ENCODE measurements at places on chromosomes 11 and 22.

DNA sequence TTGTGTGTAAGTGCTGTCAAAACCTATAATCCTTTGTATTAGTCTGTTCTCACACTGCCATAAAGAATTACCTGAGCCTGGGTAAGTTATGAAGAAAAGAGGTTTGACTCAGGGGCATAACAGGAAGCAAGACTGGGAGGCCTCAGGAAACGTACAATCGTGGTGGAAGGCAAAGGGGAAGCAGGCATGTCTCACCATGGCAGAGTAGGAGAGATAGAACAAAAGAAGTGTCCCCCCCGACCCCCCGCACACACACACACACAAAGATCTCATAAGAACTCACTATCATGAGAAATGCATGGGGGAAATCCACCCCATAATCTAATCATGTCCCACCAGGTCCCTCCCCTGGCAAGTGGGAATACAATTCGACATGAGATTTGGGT lies 2.3 kb upstream of the USP28 start:
- DNase-seq, result no peak

GRCh38 chr11:5698281-5698680 lies 8.7 kb downstream of the TRIM22 start:
- no peak for DNase-seq

DNA sequence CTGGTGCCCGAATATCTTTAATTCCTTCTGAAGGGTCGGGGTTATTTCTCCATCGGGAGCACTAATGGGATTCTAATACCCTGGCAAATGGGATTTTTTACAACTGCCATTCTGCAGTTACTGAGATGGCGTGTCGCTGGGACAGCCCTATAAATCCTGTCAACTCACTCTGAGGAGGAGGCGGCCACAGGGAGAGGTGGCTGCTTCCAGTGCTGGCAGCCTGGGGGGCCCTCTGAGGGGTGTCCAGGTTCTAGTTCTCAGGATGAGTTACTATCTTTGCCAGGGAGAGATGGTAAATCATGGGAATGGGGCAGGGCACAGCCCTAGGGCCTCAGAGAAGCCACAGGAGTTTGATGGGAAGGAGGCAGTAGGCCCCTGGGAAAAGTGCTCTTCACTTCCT lies 135.9 kb downstream of the NTM start:
- DNase-seq, result no peak

GRCh38 chr11:64230985-64231365 lies 627 bp downstream of the DNAJC4 start:
- DNase-seq, result no peak

GRCh38 chr11:48087422-48087821 lies 107.1 kb downstream of the PTPRJ start:
- DNase-seq, result no peak

DNA sequence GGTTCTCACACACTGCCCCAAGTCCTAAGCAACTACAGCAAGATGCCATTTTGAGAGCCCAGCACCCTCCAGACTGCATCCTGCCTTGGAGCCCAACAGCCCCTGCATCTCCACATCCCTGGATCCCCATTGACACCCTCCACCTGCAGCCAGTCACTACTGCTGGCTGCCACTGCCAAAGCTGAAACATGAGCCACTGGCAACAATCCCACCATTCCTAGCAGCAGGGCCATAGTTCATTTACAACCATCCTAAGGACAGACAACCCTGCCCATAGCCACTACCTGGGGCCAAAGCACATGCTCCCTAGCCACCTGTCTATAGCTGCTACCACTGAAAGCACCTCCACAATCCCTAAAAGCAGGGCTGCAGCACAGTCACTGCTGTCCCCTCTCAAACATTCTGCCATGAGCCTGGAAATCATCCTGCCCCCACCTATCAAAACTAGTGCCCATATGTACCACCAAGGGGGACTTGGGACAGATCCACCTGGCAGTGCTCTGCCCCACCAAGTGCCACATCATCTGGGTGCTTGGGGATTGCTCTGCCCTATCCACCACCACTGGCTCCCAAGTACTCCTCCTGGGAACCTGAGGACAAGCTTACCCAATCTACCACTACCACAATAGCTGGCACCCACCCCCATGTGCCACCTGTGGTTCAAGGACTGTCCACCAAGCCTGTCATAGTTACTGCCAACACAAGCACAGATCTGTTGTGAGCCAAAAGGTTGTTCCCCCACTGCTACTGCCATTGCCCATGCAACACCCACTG lies 138.8 kb upstream of the SOX6 start:
- no peak for DNase-seq

DNA sequence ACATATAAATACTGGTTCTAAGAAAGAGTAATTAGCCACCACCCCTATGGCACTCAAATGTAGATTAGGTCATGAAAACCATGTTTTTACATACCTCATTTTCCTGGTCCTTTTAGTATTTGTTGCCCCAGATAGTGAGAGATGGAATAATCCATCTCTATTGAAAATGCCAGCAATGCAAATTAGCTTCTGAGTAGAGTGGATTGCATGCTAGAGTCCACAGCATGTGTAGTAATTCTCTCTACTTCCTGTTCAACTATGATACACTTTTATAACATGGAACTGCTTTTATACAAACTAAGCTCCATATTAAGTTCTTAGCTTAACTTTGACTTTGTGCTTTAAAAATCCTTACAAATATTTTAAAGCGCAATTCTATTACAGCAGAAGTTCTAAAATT lies 73.2 kb downstream of the TRPC6 start:
- DNase-seq, result no peak

DNA sequence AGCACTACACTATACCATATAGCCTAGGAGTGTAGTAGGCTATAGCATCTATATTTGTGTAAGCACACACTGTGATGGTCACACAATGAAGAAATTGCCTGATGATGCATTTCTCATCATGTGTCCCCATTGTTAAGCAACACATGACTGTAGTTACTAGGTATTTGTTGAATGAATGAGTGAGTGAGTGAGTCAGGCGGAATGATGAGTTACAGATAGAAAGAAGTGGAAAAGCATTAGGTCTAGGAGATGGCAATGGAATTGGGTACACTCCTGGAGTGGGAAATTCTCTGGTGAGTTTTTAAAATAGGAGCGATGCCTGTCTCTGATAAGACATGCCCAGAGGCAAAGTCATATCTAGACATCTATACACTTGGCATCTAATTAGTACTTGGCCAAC lies 160.5 kb upstream of the TBCEL start:
- no peak for DNase-seq

DNA sequence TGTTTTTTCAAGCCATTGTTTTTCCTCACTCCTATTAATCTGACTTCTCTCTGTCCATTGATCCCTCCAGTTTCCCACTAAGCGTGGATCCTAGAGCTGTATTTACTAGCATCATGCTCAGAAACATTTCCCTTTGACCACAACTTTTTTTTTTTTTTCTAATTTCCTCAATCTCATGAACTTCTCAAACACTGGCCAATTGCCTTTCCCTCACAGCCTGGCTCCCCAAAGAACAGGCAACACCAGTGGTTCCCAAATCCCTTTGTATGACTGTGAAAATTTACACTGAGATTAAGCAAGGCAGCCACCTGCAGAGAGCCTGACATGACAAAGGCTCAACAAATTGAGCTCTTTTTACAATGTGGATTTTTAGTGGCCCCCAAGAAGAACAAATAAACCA lies 1.4 kb upstream of the TPP1 start:
- no peak for DNase-seq

- DNase-seq, result no peak
These were observed 38.7 kb upstream of the ATXN10 start for GRCh38 chr22:45632791-45633515.

GRCh38 chr22:24550902-24551435 lies 4.0 kb downstream of the GUCD1 start:
- no peak for DNase-seq

GRCh38 chr22:23156286-23156685 lies 11.0 kb downstream of the RAB36 start:
- no peak for DNase-seq

DNA sequence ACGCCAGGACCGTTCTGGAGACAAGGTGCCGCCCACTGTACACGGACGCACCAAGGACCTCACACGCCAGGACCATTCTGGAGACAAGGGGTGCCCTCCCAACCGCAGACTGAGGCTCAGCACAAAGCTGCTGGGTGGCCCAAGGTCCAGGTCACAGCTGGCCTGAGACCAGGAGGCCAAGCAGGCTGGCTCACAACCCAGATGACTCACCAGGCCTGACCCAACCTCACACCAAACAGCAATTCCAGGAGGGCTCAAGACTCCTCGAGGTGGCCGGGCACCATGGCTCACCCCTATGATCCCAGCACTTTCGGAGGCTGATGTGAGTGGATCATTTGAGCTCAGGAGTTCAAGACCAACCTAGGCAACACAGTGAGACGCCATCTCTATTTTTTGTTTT lies 14.8 kb downstream of the BRD1 start:
- DNase-seq, result no peak
